ENCODE measurements at places on chromosomes 1 and 21.

GRCh38 chr1:35660581-35661473 is 19.5 kb upstream of the PSMB2 start:
- DNase-seq: no peak

DNA sequence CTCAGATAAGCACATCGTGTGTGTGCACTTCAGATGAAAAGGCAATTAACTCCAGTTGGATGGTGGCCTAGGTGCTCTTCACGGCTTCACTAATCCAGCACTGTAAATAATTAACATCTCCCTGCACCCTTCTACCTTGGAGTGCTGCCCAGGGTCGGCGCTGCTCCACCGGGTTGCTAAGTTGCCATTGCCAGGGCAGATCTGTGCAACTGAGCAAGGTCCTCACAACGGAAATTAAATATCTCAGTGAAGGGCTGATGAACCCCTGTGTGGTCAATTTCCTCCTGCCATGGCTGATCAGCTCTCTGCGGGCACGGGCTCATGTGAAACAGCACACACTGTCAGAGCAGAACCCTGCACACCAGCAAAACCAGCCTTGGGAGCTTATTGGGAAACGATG is 63.2 kb downstream of the SYDE2 start:
- DNase-seq: no peak

DNA sequence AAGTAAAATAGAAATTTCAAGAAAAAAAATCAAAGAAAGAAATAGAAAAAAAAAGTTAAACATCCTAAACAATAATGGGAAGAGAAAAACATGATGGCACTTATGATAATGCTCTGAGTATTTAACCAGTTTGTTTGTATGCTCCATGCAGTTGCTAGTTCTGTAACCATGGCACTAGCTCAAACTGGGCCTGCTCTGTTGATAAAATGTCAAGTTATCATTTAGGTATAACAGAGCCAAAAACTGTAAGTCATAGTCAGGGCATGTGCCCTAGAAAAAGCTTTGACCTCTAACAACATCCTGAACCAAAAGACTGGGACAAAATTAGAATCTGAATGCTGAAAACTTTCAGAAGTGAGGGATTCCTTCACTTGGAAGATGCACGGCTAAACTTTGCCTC is 148.9 kb downstream of the KCNT2 start:
- no peak for DNase-seq

- no peak for DNase-seq
These were observed 223.4 kb upstream of the DUSP10 start for GRCh38 chr1:221965252-221965651.

GRCh38 chr1:199522936-199523335 is 504.6 kb upstream of the NR5A2 start:
- DNase-seq: no peak

GRCh38 chr1:8179132-8179793 is 138.7 kb upstream of the SLC45A1 start:
- no peak for DNase-seq

- DNase-seq: no peak
These were observed 10.2 kb upstream of the SLC19A2 start for GRCh38 chr1:169495916-169496315.

DNA sequence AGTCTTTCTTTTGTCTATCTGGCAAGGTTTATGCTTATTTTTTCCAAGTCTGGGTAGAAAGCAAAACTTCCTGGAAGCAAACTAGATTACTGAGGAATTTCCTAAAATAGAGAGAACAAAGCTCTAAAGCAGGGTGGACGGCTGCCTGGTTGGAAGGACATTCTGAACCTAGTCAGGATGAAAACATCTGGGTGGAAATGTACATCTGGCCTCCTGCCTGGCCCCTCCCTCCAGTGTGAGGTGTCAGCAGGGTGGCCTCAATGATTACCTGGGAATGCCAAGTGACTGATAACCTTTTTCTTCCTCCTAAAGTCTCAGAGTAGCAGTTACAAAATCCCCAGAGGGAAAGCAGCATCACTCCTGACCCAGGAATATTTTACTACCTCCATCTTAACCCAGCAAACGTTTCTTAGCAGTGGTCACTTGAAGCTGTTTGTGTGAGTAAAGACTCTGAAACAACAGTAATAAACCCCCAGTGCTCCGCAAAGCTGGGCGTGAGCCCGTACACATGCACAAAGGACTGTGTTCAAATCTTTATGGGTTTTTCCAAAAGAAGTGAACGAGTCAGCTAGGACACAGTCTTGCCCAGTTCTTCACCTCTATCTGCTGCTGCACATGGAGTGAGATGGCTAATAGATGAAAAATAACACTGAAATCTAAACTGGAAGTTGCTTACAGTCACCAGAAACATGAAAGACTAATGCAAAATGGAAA is 18.9 kb downstream of the ANGPTL7 start:
- DNase-seq: peak; percentile 30

- no peak for DNase-seq
These were observed 28.3 kb upstream of the KIF26B start for GRCh38 chr1:245126530-245126929.

DNA sequence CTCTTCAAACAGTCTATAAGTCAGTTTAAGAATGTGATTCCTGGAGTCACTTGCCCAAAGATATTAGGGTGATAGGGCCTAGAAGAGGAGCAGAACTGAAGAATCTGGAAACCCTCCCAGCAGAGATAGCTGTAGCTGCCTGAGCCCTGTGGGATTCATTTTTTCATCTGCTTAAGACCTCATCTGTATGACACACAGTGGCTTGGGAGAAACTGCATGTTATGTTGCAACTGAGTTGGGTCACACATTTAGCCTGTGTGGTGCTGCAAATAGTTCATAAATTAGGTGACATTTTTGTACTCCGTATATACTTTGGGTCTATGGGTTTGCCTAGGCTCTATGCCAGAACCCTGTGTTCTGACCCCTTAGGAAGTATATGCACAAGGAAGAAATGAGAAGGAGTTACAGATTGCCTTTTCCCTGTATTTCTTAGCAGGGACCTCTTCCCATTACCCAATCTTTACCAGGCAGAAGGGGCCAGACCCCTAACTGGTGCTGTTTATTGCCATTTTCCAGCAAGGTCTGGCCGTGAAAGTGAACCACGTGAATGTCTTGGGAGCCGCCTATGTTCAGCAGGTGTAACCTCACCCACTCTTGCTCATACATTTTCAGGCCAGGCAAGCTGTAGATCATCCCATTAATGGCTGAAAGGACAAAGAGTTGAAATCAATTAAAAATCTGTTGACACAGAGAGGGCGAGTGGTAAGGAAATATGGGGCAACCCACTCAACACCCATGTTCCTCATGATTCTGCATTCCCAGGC is 41.9 kb upstream of the SLC19A2 start:
- DNase-seq: no peak

GRCh38 chr1:90706437-90707362 is 10.4 kb downstream of the BARHL2 start:
- DNase-seq: no peak

DNA sequence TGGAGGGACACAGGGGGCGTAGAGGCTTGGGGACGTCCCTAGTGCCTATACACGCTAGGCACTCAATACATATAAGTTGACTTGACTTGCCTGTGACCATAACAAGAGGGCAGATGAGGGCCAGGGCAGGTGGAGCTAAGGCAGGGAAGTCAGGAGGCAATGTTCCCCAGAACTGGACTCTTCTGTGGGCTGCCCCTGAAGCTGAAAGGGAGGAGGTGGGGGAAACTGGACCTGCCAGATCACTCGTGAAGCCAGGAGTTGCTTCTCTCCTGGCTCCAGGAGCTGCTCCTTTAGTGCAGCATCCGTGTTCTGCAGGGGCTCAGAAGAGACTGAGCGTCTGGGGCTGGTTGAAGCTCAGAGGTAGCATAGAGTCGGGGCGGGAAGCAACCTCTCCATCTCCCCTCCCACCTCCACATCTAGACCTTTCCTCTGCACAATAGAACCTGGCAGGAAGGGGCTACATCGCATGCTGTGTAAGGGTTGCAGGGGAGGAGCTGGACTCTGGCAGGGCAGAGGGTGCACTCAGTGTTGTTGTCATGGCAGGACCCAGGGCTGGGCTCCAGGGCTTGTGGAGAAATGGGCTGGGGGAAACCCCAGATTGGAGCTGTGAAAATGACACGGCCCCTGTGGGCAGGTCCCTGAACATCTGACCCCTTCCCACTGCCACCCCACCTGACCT is 2.9 kb upstream of the SEMA4A start:
- DNase-seq: no peak

DNA sequence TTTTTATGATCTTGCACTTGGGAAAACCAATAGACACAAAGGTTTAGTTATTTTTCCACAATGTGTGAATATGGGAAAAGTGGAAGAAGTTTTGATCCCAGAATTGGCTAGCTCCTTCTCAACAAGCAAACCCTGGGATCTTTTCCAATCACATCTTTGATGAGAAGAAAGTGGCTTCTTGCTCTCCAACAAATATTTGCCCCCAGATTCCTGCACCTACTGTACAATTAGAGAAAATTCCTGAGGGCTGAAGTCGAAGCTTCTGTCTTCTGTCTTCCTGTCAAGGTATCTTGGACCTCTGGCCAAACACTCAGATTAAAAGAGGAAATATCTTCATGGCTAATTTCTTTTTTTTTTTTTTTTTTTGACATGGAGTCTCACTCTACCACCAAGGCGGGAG is 113.1 kb upstream of the SLC45A1 start:
- no peak for DNase-seq

Data from thoracic aorta (tissue), 2 donors.